Left ventricle myocardium superior (tissue), 1 donor: ENCODE measurements at places on chromosomes 3 and 15. TPM values are rescaled to one million over a fixed set of nuclear protein-coding genes. Genes with fewer than 3 reads are reported as not detected.

The EPHB3 gene
- total RNA-seq = 1.6 TPM

The ZNF717 gene
- total RNA-seq = 7.7 TPM

The KCNMB3 gene
- total RNA-seq = 1.1 TPM

The HCLS1 gene
- 11.1 TPM for total RNA-seq

The TMA7 gene
- total RNA-seq = 262 TPM

The FANCD2OS gene
- total RNA-seq = not detected

The CLDN1 gene
- 1.4 TPM for total RNA-seq

The STXBP5L gene
- not detected for total RNA-seq

The KNG1 gene
- total RNA-seq = 0.37 TPM

The GRK7 gene
- not detected for total RNA-seq

The SLC9C1 gene
- total RNA-seq = 2.3 TPM

The AQP9 gene
- total RNA-seq = 1.9 TPM

DNA sequence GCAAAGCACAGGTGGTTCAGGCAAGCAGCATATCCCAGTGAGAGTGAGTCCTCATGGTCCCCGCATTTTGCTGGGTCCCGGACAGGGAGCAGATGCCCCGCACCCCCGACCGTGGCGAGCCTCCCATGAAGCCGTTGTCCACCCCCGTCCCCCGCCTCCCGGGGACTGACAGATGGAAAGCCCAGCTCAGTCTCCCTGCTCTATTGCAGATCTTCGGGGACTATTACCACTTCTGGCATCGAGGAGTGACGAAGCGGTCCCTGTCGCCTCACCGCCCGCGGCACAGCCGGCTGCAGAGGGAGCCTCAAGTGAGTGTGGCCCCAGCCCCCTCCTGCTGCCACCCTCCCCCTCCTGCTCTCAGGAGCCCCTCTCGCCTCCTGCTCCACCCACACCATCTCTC, 7.7 kb downstream of the FURIN start:
- DNase-seq = no peak

GRCh38 chr3:54274607-54275006, 152.3 kb downstream of the CACNA2D3 start:
- no peak for DNase-seq

DNA sequence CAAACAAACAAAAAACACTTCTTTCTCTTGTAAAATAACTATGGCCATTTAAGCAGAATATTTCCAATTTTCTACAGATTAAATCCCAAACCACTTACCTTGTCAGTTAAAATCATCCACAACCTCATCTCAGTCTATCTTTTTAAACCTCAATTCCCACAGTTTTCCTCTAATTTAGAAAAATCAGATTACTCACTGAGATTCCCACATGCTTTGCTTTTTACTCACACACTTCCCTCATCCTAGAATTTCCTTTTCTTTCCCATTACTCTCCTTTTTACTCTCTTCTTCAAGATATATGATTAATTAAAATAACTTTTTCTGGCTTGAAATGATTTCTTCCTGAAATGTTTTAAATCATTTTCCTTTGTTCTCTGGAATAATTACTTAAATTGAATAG, 790.7 kb downstream of the ROBO1 start:
- DNase-seq = no peak

DNA sequence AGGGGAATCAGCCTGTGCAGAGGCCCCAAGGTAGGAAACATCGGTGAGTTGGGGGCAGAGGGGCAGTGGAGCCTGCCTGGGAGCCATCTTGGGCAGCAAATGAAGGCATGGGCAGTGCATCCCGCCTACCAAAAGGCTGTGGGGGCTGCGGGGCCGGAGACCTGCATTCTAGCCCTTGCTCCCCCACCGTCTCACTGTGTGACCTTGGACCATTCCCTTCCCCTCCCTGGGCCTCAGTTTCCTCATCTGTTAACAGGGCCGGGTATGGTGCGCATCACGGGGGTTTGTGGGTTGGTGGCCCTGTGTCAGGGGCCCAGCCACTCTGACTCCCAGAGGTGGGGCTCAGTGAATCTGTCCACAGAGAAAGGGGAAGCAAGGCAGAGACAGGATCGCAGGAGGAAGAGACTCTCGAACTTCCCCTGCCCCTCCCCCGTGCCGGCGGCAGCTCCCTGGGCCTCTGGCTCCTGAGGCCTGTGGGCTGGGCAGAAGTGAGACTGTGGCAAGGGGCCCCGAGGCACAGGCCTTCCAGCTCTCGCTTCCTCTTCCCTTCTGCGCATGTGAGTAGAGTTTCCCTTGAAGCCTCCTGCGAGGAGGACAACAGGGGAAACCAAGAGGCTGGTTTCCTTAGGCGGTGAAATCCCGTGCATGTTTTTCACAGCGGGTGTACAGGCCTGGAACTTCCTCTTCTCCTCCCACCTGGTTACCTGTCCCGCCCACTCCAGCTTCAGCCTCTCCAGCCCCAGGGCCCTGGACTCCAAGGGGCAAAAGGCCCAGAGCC, 42.9 kb downstream of the IDH2 start:
- DNase-seq = peak; percentile 83

DNA sequence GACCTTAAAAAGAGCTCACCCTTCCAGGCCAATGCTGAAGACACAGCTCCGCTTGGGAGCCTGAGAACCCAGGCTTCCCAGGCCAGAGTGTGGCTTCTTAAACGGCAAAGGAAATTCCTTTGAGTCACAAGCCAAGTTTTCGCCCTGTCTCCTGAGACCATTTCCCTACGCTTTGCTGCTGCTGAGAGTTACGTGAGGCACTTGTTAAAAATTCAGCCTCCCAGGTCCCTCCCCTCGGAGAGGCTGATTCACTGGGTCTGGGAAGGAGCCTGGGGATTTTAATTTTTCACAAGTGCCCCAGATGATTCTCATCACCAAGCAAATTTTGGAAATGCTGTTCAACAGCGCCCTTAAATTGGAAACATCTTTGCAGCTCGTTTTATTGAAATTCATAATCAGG, 25.5 kb downstream of the RLBP1 start:
- no peak for DNase-seq

- no peak for DNase-seq
Observed at GRCh38 chr3:84946240-84946639, 12.5 kb upstream of the CADM2 start.

- no peak for DNase-seq
Observed at GRCh38 chr3:173735841-173736240, 338.3 kb downstream of the NLGN1 start.

GRCh38 chr3:124318014-124318413, 326.1 kb upstream of the ROPN1 start:
- no peak for DNase-seq

DNA sequence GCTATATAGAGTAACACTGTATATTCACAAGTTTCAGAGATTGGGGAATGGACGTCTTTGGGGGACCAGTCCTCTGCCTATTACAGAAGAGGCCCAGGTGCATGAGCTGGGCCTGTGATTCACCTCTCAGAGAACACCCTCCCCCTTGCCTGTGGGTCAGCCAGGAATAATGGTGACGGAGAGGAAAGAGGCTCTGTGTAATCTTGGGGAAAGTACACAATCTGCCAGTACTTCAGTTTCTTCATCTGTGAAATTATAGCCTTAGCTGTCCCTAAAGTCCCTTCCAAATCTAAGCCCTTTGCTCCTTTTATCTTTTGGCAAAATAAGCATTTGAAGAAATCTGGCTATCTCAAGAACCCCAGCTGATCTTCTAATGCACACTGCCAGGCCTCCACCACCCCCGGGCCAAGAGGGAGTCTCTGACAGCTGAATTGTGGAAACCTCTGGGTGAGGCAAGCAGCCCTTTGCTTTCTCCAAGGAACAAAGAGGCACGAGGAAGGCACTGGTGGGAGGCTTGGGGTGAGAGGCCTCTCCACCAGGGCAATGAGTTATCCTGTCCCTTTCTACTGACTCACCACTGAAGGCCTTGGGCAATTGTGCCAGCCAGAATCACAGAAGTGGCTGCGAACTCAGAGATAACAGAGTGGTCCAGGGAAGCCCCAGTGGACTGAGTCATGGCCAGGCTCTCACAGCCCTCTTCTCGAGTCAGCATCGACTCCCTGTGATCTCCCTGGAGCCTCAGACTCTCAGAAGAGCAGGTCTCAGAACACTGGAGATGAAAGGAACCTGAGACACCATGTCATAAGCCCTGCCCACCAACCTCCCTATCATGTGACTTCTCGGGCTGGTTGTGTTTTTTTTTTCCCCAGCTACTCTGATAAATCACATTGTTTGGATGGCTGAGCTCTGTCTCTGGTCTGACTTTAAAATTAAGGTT, 31.8 kb downstream of the CCNL1 start:
- peak; percentile 63 for DNase-seq

DNA sequence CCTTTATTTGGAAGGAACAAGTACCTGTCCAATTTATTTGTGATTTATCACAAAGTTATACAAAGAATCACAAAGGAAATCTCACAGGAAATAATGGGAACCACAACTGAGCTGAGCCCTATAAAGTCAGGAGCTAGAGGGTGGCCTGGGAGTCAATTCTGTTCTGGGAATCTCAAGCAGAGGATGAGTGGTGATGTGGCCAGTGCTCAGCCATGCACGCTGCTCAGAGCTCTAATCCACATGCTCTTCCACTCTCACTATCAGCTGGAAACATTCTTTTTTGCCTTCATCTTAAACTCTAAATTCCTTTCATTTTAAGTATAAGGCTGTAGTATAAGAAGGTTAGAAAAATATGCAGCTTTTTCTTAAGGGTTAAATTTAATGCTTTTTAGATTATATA, 36.6 kb downstream of the UACA start:
- no peak for DNase-seq

DNA sequence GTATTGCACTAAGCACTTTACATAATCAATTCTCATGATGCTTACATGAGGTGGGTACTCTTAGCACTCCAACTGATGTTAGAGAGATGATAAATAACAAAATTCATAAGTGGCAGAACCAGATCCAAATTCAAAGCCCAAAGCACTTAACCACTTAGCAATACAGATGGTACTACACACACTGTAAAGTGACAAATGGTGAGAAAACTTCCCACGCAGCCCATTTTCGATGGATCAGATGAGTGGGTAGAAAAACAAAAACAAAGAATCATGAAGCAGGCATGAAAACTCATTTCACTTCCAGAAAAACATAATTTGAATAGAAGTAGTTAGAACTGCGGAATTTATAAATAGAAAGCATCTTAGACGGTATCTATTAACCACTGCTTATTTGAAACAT, 66.2 kb downstream of the FRMD4B start:
- no peak for DNase-seq

GRCh38 chr15:51647128-51647562, 24.6 kb upstream of the DMXL2 start:
- DNase-seq = peak; percentile 47

GRCh38 chr3:7238565-7239295, 377.8 kb downstream of the GRM7 start:
- no peak for DNase-seq

GRCh38 chr3:151871639-151872468, 1.6 kb upstream of the SUCNR1 start:
- DNase-seq = no peak

DNA sequence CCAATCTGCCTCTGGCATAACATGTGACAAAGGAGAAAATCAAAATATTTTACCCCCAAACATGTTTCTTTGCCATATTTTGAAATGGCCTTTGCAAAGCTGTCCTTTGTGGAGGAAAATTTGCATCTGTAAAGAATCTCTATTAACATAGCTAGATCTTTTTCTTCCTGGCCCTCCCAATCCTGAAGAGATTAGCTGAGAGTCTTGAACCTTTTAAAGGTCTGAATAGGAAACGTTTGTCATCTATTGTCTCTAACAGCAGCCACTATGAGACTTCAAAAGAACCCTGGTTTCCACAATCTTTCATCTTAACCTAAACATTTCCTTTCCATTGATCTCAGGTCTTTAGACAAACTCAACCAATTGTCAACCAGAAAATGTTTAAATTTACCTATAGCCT, 520.9 kb upstream of the TGFBR2 start:
- no peak for DNase-seq

GRCh38 chr3:133965013-133965570, 64.6 kb downstream of the SLCO2A1 start:
- DNase-seq = no peak

DNA sequence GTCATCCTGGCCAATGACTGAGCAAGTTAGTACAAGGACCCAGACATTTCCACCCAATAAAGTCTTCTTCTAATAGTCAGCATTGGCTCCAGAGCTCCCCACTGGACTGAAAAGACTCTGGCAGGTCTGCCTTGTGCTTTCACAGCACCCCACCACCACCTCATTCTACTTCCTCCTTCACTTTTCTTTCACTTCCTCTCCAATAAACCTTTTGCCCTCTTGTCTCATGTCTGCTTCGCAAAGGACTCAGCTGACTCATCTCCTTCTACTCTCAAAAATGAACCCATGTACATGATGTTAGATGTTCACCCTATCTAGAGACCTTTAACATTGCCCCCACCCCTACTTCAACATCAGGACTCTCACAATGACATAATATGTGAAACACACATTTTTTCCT, 181.0 kb upstream of the PPP2R3A start:
- no peak for DNase-seq

GRCh38 chr3:179272385-179272784, 21.5 kb upstream of the KCNMB3 start:
- no peak for DNase-seq

DNA sequence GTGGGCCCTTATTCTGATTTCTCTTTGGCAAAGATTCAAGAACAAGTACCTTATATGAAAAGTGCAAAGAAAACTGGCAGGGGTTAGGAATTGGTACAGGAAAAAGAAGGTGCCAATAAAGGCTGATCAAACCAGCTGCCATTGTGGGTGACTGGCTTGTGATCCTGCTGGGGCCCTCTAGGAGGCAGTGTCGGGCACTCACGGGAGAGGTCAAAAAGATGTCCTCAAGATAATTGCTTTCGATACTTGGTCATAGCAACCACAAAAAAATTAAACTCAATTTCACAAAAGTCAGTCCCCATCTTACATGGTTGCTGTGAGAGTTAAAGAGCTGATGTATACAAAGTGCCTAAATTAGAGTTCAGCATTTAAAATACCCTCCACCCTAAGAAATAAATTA, 31.0 kb upstream of the CAV3 start:
- no peak for DNase-seq

DNA sequence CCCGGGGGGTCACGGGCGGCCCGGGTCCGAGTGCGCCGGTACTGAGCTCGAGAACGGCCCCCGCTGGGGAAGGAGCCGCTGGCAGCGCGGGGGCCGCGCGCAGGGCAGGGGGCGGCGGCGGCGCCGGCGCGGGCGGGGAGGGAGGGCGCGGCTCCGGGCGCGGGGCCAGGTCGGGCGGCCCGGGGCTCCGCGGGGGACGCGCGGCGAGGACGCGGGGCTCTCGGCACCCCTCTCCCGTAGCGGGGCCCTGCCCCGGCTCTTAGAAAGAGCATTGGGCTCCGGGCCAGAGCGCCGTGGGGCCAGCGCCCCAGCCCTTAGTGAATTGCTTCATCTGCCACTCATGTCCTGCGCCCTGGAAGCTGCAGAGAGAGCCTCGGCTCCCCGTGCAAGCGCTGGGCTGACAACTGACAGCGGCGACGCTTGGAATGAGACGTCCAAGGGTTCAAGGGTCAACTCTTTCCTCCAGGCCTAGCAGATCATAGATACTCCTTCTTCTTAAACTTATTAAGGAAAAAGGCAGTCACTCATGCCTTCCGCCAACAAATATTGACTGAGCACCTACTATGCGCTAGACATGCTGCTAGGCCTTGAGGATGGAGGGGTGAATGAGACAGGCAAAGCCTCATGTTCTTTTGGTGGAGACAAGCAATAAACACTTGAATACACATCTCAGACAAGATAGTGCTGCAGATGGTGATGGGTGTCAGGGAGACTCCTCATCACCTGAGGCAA, 140.8 kb downstream of the SMAD6 start:
- peak; percentile 88 for DNase-seq
